ENCODE measurements at places on chromosomes 4 and X.

- DNase-seq: no peak
Measured at GRCh38 chr4:138675685-138676084, 339.9 kb upstream of the NOCT start.

DNA sequence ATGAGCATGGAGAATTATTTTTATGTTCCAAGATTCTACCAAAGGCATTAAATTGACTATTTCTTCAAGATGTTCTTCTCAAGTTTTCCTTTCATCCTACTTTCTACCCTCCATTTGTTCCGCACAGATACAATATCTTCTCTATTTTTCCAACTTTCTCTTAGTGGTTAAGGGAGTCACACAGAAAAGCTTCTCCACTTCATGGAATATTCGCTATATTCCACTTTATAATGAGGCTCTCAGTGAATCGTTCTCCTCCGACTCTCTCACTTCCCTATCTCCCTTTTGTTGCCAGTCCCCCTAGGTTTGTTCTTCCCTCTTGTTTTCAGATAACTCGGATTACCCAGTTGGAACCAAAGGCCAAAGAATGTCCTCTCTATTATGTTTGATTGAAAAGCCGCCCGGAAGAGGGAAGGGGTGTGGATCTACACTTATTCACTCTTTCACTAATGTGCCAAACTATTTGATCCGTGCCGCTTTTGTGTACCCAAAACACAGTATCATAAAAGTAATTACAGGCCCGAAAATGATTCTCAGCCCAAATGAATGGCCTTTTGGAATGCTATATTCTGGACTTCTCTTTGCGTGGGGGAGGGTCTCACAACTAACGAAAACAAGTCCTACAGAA is 1.2 kb downstream of the SH3D19 start:
- DNase-seq: no peak

- DNase-seq: no peak
Measured at GRCh38 chr4:123913598-123913997, 517.0 kb downstream of the SPRY1 start.

- DNase-seq: no peak
Measured at GRCh38 chr4:41320278-41320677, 63.5 kb downstream of the UCHL1 start.

Measured in stimulated activated CD8-positive, alpha-beta memory T cell treated with anti-CD3 and anti-CD28 coated beads, Interleukin-7, amount 100 ng/mL, for 1 hour (primary cell).